ENCODE measurements at places on chromosomes 6 and 20.

DNA sequence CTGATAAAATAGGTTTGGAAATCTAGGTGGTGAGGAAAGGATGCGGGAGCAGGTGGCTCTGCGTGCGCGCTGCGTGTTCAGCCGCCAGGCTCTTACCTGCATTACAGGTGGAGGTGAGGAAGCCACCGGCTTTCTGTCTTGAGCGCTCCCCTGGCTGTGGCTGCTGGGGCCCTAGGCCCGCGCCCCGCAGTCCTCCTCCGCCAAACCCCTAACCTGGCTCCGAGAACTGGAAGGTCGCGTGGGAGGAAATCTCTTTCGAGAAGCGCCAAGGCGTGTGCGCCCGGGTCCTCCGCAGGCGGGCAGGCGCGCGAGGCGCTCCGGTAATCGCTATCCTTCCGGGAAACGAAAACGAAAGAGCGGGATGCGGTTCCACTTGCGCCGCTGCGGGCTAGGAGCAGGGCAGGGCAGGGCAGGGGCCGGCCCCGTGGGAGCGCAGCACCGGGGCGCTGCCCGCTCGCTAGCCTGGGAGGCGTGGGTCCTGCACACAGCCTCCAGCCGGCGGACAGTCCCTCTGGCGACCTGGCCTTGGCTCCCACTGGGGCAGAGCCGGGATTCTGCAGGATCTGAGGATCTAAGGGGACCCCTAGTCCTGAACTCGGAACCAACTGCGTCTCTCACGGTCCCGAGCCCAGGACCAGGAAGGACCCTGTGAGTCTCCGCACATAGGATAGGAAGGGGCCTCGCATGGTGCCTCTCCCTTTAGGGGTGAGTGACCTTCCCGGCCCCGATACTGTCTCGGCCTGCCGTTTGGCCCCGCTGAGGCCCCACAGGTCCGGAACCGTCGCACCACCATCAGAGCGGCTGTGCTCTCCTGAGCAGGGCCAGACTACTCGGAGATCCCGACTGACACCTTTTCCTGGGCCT lies at the start of gene ETV7:
ETV7 (minus strand) TSS at position 230 of the 864 bp plus-strand sequence; CDS start at position 102, 128 bp downstream.
- peak; percentile 57 for DNase-seq

DNA sequence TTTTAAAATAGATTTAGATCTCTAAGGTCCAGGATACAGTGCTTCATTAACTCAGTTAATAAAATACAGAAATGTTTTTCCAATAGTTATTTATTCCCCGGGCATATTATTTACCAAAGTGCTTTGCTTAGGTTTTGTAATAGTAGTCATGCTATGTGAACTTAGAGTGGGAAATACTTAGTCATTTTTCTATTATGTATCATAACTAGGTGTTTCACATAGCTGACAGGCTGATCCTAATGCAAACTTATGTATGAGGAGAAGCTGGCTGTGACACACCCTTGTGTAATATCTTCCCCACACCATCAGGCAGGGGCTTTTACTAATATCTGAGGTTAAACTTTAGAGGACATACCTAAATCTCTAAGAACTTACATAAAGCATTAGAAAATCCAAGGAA lies 277.7 kb upstream of the RIMS1 start:
- no peak for DNase-seq

- DNase-seq = no peak
These were observed 76.3 kb downstream of the MTFR2 start for GRCh38 chr6:136173519-136174507.

GRCh38 chr6:71419217-71420094 lies 130.8 kb downstream of the OGFRL1 start:
- DNase-seq = peak; percentile 39

DNA sequence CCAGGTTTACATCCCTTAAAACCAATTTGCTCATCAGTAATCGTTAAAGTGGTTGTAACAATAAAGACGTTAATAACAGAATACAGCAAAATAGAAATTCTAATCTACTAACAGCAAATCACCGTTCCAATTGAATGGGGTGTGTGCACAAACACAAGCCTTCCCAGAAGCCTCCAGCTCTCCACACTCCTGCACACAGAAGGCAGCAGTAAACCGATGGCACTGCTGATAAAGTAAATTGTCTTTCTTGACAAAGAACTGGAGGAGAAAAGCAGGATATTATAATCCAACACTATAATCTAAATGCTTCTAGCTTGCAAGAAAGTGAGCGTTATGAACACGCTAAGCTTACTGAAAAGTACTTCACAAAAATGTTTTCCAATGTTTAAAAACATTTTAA lies 7.0 kb downstream of the ZNF217 start:
- DNase-seq = no peak

- no peak for DNase-seq
These were observed 97.4 kb downstream of the PHACTR1 start for GRCh38 chr6:12814015-12814414.

DNA sequence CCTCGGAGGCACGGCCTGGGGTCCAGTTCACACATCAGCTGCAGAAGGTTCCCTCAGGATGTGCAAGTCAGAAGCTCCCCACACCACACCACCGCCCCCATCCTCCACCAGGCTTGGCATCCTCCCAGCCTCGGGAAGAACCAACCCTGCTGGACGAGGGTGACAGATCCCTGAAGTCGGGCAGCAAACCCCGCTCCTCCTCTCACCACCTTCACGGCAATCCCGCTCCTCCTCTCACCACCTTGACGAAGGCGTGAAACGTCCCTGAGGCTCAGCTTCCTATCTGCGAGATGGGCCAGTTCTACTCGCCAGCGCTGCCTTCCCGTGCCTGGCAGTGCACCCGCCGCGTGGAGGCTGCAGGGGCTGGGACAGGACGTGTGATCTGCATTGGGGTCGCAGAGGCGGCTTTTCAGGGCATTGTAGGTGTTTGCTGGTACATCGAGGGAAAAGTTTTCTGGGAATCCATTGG lies 327.0 kb downstream of the TAF4 start:
- DNase-seq = no peak

GRCh38 chr6:38077488-38078030 lies 258.0 kb downstream of the ZFAND3 start:
- DNase-seq = no peak

- DNase-seq = no peak
These were observed 65.9 kb downstream of the BCAS1 start for GRCh38 chr20:54004445-54004844.

DNA sequence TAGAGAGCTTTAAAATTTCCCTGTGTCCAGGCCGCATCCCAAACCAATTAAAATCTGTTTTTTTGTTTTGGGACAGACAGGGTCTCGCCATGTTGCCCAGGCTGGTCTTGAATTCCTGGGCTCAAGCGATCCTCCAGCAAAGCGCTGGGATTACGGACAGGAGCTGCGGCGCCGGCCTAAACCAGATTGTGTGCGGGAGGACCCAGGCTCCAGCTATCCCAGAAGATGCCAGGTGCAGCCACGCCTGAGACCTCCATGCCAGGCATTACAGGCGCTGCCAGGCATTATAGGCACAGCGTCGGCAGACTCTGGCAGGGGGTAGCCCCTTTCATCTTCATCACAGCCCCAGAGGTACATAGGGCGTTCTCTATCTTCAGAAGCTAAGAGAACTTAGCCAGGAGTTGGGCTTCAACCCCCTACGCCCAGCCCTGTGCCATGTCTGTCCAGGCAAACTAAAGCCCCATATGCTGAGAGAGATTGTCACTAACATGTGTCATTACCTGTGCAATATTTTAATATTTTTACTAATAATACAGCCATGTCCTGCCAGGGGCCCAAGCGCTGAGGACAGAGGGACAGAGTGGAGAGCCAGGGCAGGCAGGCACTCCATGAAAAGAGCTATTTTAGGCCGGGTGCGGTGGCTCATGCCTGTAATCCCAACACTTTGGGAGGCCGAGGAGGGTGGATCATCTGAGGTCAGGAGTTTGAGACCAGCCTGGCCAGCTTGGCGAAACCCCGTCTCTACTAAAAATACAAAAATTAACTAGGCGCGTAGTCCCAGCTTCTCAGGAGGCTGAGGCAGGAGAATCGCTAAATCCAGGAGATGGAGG lies 9.8 kb upstream of the GRM4 start:
- no peak for DNase-seq

GRCh38 chr6:31042806-31043205 lies 32.5 kb downstream of the MUC22 start:
- peak; percentile 34 for DNase-seq

DNA sequence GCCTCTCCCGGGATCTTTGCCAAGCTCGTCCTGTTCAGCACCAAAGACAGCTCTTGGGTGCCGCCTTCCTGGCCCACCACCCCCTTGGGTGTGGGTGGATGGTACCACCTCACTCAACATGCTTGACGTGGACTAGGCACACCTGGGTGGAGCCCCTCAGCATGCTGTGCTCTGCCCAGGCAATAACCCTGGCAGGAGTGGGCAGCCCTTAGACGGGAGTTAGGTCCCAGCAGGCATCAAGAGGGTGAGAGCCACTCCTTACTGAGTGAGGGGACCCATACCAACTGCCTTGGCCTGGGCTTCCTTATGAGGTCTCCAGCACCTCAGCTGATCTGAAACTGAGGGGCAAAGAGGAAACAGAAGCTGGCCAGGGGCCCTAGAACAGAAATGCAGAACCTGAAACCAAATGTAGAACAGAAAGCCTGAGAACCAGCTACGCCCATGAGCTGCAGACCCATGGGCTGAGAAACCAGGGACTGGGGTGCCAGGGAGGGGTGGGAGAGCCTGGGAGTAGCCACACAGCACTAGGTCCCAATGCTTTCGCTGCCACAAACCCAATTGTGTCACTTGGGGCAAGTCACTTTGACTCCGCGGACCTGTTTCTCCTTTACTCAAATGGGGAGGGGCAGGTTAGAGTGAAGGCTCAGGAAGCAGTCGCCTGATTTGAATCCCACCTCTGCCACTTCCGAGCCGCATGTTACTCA lies 2.0 kb downstream of the FGD2 start:
- DNase-seq = no peak

DNA sequence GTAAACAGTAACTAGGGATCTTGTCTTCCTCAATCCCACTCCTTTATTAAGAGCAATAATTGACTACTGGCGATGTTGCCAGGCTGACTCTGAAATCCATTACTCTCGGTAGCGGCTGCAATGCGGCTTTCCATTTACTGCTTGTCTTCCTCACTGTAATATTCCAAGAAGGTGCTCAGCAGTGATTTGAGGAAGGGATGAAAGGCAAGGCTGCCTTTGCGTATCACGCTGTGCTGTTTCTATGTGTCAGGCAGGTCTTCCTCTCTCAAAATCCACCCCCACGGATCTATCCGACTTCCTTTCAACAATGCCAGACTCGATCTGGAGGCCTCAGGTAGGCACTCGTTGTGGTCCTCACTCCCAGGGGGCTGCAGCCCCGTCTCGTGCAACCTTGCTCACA lies 261.4 kb upstream of the CDH4 start:
- no peak for DNase-seq

DNA sequence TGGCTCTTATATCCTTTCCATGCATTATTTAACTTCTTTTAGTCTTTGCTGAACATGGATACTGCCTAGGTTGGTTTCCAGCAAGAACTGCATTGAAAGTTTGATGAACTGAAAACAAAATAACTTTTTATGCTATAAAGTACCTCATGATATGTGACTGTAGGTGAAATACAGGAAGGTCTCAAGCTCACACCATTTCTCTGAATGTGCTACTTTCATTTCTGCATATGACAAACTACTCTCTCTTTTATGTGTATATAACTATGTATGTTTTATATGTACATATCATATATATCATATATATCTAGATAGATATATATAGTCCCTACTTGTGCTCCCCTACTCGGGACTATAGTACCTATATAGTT lies 65.9 kb downstream of the AIG1 start:
- no peak for DNase-seq

- no peak for DNase-seq
These were observed 69.1 kb downstream of the GRIK2 start for GRCh38 chr6:101462576-101462975.

GRCh38 chr20:37510226-37510625 lies 10.8 kb upstream of the NNAT start:
- DNase-seq = no peak

GRCh38 chr6:109295109-109295773 lies 87.0 kb downstream of the CD164 start:
- no peak for DNase-seq

DNA sequence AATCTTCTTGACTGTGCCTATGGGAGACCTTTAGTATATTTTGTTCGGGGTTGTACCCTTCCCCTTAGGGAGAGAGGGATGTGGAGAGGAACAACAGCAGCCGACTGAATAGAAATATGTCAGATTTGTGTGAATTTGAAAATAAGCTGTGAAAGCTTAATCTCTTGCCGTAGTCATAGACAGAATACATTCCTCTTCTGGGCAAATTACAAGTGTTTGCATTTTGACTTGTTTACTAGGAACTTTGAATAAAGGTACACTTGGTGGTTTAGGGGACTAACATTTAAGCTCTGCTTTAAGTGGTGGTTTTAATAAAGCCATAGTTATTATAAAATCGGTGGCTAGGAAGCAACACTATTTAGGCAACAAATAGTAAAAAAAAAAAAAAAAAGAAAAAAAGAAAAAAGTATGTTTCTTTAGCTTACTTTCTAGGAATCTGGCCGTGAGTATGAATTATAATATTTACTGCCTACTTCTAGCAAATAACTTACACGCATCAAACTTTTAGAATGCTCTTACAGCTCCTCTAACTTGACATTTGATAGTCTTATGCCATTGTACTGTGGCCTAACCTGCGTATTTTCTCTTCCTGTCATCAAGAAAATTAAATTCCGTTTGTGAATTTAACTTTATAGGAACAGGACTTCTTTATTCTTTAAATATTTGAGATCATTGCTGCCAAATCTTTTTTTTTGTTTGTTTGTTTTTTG lies 65.1 kb downstream of the ZBTB2 start:
- no peak for DNase-seq

DNA sequence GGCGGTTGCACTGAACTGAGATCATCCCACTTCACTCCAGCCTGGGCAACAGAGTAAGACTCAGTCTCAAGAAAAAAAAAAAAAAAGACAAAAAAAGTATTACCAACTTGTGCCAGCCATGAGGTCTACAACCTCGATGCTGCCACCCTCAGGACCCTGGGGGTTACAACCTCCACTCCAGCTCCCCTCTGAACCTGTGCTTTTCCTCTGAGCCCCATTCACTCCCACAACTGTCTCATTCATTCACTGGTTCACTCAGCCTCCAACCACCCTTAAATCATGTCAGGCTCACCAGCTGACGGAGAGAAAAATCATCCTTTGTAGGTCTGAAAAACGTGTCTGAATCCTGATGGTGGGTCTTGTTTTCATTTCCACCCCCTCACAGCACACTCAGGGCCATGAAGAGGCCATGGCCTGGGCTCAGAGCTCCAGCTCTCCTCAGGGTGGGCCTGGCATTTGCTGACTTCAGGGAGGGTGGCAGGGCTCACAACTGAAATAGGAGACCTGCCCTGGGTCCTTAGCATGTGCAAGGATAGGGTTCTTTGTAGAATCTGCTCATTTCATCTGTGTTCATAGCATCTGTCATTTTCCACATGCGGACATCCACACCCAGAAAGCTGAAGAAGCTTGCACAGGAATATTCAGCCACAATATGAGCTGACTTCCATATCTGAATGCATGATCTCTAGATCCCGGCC lies 1.9 kb upstream of the ULBP1 start:
- no peak for DNase-seq

DNA sequence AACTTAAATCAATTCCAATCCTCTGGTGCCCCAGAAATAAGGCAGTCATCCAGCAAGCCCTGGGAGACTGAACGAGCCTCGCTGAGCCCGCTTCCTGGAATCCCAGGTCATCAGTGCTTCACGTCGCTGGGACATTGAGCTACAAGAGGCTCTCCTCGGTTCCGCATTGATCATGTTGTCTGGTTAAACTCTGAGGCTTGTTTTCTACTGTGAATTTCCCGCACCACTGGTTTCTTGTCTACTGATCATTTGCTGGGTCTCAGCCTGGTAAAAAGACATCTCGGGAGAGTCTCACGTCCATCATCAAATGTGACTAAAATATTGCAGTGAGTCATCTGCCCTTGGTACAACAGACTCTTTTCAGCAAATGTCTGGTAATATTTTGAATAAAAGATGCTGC lies 569.2 kb downstream of the QKI start:
- DNase-seq = no peak
